ENCODE measurements at places on chromosomes 1 and 21. TPM values are rescaled to one million over a fixed set of nuclear protein-coding genes. Genes with fewer than 3 reads are reported as not detected.

GRCh38 chr1:42930178-42931107 is 28.2 kb downstream of the SLC2A1 start:
- no peak for DNase-seq

- DNase-seq = no peak
Measured at GRCh38 chr21:39141502-39141901, 41.7 kb downstream of the PSMG1 start.

DNA sequence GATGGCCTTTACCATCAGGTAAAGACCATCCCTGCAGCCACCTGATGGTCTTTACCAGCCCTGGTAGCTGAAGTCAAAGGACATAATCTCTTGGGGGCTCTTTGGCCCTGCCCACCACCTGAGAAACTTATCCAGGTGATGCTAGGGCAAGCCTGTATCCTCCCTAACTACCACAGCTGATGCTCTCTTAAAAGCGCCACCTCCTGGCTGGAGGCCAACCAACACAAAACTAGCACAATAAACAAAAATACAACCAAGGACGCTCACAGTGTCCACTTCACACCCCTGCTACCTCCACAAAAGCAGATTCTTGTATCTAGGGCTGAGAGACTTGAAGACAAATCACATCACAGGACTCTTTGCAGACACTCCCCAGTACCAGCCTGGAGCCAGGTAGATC is 357.1 kb upstream of the POU3F1 start:
- no peak for DNase-seq

GRCh38 chr1:201769966-201770365 is 59.0 kb upstream of the IPO9 start:
- DNase-seq = peak; percentile 49

- no peak for DNase-seq
Measured at GRCh38 chr1:95407886-95408291, 173.9 kb downstream of the RWDD3 start.

- no peak for DNase-seq
Measured at GRCh38 chr1:101311146-101311920, 74.5 kb downstream of the S1PR1 start.

GRCh38 chr1:226310245-226310540 is 1.2 kb upstream of the LIN9 start:
- DNase-seq = no peak

- no peak for DNase-seq
Measured at GRCh38 chr1:14482784-14483450, 115.6 kb upstream of the KAZN start.

- DNase-seq = no peak
Measured at GRCh38 chr1:2495546-2495945, 19.5 kb downstream of the PLCH2 start.

DNA sequence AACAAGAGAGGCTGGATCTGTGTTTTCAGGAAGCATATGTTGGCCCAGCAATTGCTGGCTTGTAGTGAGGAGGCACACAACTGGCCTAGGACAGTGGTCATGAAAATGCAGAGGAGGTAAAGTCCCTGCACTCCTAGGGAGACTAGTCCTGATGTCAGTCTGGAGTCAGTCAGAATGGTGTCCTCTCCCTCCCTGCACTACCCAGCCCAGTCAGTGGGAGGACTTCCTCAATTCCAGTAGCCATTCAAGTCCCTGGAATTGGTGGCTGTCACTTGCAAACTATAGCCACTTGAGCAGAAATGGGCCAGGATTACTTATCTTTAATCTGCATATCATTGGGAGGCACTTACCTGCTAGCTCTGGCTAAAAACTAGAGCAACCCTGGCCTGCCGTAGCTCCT is 18.6 kb downstream of the NDUFS5 start:
- DNase-seq = no peak

GRCh38 chr21:29376556-29376955 is 77.8 kb downstream of the BACH1 start:
- DNase-seq = no peak

DNA sequence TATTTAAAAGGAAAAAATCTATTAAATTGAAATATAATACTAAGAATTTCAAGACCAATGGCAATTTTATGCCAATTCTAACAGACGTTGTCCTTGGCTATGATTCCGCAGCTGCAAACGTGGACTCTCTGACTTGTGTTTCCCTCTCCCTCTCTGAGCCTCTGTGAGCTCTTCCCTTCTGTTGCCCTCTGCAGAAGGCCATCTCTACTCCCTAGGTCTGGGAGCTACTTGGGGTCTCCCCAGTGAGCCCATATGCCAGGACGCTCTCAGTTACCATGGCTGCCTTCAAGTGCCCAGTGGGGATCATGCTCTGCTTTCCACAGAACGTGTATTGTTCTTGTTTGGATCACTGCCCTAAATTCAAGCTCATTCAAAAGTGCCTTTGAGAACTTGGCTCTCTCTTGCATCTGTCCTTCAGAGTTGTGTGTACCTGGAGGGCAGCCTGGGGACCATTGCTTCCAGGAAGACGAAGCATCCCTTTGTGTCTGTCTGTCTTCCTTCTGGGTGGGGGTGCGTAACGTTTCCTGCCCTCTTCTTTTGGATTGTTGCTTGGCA is 97.5 kb upstream of the TSPAN2 start:
- DNase-seq = no peak

GRCh38 chr1:172976222-172977041 is 74.3 kb downstream of the TNFSF18 start:
- DNase-seq = peak; percentile 84

DNA sequence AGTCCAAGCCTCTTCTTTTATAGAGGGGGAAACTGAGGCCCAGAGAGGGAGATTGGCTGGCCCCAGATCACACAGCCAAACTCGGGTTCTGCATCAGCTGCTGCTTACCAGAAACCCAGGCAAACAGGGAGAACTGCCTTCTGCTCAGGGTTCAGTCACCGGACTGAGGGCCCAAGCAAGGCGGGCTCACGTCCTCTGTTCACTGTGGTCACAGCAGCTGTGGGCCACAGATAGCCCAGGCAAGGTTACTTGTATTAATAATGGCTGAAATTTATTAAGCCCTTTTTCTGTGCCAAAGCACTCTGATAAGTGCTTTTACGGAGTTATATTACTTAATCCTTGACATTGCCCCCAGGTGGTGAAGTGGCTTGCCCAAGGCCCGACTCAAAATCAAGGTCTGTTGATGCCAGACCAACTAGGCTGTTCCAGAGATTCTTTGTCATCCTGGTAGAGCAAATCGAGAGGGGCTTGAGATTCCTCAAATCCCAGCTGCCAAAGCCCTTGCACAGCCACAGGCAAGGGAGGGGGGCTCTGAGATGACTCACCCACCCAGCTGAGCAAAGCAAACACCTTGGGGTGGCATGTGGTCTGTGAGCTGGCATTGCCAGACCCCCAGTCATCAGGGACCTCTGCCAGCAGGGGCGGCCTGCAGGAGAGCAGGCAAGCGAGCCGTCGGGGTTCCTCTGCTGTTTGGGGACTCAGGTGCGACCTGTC is 36.5 kb downstream of the EPHB2 start:
- DNase-seq = peak; percentile 72

- DNase-seq = no peak
Measured at GRCh38 chr1:108190686-108191416, 9.3 kb downstream of the SLC25A24 start.

DNA sequence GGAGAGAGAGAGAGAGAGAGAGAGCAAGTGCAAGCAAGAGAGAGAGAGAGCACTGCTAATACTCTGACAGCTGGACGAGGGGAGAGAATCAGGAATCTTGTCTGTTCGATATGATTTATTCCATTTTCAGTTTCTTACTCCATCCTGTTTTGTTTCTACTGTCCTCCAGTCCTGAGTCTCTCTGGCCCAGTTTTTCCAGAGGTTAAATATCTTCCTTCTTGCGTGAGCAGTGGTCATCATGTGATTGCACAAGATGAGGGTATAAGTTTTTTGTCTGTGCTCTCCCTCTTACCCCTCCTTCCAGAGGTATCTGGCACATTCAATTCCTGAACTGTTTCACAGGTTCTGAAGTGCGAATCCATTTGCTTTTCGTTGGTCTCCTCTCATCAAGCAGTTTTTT is 16.8 kb downstream of the UBE2U start:
- DNase-seq = no peak

DNA sequence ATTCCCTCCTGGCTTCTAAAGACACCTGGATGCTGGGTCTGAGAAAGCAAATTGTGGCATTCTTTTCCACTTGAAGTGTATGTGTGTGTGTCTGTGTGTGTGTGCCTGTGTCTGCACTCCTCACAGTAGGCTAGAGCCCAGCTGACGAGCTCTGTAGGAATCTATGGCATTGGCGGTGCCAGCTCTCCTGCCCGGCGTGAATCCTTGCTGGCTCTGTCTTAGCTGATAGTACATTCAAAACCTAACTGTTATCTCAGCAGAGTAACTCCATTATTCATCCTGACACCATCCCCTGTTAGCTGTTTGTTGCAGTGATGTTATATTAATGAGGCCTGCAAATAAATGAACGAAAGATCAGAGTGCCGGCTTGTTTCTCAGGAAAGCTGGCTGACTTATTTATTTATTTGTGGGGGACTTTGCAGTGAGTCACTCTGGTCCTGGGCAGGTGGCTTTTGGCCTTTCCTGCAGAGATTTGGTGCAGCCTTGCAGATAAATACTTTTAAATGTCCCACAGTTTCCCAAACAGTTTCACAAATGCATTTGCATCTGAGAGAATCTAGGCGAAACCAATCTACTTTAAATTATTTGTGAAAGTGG is 160.6 kb upstream of the CD34 start:
- DNase-seq = no peak

- DNase-seq = no peak
Measured at GRCh38 chr1:176785791-176786190, 322.8 kb downstream of the PAPPA2 start.

- DNase-seq = no peak
Measured at GRCh38 chr1:6614019-6614928, 743 bp downstream of the PHF13 start.

- no peak for DNase-seq
Measured at GRCh38 chr1:99704356-99704816, 58.5 kb downstream of the PALMD start.

GRCh38 chr1:209616366-209617046 is 33.0 kb downstream of the CAMK1G start:
- no peak for DNase-seq

GRCh38 chr1:51840743-51841461 is 37.6 kb downstream of the NRDC start:
- no peak for DNase-seq

DNA sequence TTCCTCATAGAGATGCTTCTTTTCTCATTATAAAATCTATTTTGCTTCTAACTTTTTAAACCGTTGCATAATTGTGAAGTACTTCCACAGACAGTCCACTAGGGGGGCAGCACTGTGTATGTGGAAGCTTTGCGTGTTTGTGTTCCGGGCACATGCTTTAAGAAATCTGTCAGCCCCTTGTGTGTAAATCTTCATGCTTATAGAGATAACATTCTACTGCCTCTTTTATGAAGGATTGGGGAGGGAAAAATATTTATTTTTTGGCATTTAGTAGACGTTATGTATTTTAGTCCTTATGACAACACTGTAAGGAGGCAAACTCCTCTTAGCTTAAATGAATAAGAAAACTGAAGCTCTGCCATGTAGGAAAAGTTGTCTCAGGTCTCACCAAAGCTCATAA is 157.3 kb upstream of the PTGFR start:
- DNase-seq = peak; percentile 20

The KCND3 gene
- total RNA-seq = 0.14 TPM

The PTGS2 gene
- 71.2 TPM for total RNA-seq

The OR2L8 gene
- not detected for total RNA-seq

The UMODL1 gene
- not detected for total RNA-seq

The RASSF5 gene
- total RNA-seq = 1.4 TPM

The S100A13 gene
- 211 TPM for total RNA-seq

The TAS1R1 gene
- total RNA-seq = not detected

The XCL2 gene
- not detected for total RNA-seq

The NR5A2 gene
- total RNA-seq = 0.18 TPM

The PLA2G5 gene
- not detected for total RNA-seq

The SERTAD4 gene
- total RNA-seq = 3.3 TPM

All from HFFc6 (cell line).